ENCODE measurements at places on chromosomes 6 and 20.

DNA sequence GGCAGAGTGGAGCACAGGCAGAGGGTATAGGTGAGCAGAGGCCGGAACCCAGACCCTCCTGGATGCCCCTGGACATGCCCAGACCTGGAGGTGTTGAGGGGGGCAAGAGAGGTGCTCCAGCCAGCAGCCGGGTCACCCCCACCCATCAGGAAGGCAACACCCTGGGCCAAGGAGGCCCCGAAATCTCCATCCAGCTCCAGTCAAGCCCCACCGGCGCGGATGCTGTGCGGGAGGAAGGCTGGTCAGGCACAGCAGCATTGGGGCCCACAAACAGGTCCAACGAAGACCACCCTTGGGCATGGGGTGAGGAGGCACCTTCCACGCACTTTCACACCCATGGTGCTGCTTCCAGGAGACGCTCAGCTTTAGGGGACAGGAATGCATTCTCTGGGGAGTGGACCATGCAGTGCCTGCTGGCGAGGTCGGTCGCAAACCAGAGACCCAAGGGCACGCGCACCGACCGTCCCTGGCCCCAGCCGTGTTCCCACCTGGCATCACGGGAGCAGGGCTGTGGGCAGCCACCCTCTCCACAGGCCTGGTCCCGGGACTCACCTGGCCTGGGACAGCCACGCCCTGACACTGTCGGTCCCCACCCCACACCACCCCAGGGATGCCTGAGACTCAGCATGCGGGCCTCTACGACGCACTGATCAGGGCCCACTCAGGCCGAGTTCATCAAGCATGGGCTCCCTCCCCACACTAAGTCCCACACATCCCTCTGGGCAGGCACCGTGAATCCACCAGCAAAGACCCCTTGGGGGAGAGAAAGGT is 43.6 kb upstream of the ZBP1 start:
- DNase-seq = peak; percentile 22

DNA sequence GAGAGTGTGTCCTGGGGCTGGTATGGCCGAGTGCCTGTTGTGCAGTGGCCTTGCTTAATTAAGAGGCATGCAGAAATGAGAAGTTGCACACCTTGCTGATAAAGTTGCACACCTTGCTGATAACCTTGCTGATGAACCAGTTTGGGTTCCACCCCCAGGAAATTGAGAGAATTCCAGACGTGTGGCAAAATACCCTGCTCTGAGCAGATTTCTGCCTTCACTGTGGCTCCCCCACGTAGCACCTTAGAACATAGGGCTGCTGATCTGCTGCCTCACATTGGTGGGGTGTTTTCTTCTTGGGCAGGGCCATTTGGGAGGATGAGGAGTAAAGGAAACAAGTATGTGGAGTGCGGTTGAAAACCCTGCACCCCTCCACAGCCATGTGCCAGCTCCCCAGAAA is 22.5 kb upstream of the ADRM1 start:
- no peak for DNase-seq

DNA sequence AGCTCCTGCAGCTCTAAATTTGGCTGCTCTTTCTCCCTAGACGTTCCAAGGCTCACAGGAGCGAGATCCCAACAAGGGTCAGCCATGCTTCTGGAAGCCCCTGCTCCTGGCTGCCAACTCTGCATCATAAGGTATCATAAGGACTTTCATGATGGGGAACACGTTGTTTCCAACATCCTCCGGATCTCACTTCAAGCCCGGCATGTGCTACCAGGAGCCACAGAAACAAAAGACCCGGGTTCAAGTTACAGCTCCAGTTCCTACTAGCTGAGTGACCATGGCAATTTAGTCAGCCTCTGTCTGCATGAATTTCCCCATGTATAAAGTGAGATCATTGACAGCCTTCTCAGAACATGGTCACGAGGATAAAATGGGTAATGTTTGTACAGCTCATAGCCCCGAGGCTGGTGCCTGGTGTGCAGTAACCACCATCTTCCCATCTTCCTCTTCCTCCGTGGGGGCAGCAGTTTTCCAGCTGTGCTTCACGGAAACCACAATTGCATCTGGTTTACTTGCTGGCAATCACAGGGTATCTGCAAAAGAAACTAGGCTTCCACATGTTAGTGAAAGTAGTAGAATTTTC is 209.0 kb upstream of the ECI2 start:
- no peak for DNase-seq

DNA sequence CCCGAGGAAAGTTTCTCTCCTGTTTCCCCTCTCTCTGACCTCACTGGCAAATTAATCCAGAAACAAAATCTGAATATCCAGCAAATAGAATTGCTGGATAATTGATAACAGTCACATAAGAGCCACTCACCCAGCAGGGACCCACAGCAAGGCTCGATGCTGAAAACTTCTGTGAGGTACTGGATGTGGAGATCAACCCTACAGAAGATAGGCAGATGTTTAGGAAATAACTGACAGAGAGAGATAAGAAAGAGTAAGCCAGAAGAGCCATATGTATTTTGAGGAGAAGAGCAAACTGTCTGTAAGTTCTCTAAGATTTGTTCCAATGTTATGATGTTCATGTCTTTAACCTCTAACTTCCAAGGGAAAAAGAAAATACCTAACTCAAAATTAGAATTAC is 59.7 kb downstream of the PKHD1 start:
- DNase-seq = no peak

DNA sequence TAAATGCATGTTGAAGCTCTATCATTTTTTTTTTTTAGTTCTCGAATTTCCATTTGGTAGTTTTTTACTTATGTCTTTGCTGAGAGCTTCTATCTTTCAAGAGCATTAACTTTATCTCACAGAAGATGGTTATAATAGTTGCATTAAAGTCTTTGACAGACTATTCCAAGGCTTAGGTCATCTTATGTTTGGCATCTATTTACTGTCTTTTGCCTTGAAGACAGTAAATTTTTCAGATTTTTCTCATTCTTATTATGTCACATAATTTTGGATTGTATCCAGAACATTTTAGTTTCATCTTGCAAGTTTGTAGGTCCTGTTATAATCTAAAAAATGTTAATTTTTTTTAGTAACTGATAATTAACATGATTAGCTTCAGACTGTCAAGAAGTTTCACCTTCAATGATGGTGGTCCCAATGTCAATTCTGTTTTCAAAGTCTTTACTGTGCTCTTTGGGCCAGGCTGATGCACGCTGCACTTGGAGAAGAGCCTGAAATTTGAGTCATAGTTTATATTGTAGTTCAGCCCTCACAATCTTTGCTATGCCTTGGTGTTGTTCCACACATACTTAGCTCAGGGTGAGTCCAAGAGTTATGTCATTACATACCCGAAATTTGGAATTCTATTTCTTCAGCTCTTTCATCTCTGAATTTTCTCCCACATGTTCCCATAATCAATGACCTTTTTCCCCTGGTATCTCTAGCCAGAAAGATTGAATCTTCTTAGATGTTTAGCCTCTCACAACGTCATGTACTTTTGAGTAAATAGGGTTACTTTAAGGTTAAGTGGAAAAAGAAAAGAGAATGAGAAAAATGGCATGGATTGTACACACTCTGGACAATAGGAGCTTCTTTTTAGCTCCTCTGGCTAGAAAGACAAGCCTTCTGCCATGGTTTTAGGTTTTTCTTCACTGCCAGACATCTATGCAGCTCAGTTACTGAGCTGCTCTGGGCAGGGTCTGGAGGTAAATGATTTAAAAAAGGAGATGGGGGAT is 110.3 kb upstream of the BTBD3 start:
- DNase-seq = no peak

GRCh38 chr6:169428532-169428931 is 174.9 kb upstream of the THBS2 start:
- DNase-seq = no peak

DNA sequence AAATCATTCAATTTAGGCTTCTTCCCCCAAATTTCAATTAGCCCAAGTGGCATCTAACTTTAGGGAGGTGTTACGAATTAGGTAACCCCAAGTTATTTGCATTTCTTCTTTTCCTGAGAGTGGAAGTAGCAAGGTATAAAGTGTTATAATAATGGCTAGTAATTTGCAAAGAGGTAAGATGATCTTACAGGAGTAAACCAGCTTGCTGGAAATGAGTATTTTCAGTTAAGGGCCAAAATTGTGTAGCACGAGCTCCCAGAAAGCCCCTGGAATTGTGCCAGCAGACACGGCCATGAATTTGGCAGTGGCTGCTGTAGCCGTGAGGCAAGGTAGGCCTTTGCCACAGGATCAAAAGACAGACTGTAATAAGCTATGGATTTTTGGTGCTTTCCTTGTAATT is 38.0 kb downstream of the CITED2 start:
- DNase-seq = no peak

- DNase-seq = no peak
Measured at GRCh38 chr20:8395956-8396355, 263.9 kb downstream of the PLCB1 start.

- no peak for DNase-seq
Measured at GRCh38 chr20:22449188-22449973, 135.0 kb downstream of the FOXA2 start.

- DNase-seq = no peak
Measured at GRCh38 chr20:6041808-6042265, 12.0 kb downstream of the LRRN4 start.

DNA sequence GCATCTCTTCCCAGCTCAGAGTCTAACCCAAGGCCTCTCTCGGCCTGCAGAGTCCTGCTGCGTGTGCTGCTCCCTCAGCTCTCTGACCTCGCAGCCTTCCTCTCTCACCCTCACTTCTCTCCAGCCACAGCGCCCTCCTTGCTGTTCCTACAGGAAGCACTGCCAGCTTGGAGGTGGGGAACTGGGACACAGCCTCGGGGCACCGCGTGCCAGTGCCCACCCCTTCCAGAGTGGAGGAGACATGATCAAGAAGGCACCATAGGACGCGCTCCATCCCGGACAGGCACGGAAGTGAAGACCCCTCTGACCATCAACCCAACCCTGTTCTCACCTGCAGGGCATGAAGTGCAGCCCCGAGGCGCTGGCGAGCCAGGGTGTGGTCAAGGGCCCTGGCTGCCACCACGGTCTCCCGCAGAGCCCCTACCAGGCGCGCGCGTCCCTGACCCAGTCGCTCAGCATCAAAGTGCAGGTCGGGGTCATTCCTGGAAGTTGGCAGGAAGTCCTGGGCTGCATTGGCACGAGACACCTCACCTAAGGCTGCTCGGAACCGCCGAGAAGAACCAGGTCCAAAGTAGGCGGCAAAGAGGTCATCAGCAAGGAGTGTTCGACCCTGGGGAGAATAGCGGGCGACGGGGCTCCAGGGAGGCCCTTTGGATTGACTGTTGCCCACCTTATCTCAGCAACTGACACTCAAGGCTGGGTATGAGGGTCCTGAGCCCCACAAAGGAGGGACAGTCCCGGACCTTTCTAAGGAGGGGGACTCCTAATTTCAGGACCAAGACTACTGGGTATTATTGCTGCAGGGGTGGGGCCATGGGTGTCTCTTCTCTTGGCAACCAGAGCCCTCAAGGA is 1.3 kb downstream of the VWA7 start:
- no peak for DNase-seq

DNA sequence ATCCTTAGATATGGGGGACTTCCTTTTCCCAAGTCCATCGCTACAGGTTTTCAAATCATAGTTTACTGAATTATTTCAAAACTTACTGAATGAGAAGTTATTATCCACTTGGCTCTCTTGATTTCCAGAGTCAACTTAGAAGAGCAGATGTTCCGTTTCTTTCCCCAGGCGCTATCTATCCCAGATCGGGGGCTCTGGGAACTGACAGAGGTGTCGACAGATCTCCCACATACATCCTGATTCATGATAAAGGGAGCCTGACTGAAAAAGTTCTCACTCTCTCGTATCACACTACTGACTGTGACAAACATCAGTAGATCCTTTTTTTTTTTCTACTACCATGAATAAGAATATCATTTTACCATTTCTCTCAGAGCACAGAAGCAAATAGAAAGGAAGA is 654.8 kb downstream of the RNF144B start:
- no peak for DNase-seq

DNA sequence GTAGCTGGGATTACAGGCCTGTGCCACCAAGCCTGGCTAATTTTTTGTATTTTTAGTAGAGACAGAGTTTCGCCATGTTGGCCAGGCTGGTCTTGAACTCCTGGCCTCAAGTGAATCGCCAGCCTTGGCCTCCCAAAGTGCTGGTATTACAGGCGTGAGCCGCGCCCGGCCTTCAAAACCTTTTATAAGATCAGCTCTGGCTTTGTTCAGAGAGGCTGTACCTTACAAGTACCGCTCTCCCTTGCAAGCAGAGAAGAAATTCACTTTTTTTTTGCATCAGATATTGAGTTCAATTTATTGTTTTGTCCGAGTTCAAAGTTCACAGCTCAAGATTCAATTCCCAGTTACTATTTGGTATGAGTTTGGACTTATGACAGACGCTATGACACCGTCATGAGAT is 1.9 kb upstream of the DNAAF9 start:
- peak; percentile 11 for DNase-seq

GRCh38 chr20:9021699-9022098 is 47.2 kb upstream of the PLCB4 start:
- DNase-seq = no peak

- DNase-seq = no peak
Measured at GRCh38 chr20:12416281-12416680, 498.6 kb downstream of the BTBD3 start.

- peak; percentile 37 for DNase-seq
Measured at GRCh38 chr6:77650098-77650663, 2.7 kb upstream of the MEI4 start.

GRCh38 chr20:10940941-10941340 is 267.1 kb upstream of the JAG1 start:
- no peak for DNase-seq

DNA sequence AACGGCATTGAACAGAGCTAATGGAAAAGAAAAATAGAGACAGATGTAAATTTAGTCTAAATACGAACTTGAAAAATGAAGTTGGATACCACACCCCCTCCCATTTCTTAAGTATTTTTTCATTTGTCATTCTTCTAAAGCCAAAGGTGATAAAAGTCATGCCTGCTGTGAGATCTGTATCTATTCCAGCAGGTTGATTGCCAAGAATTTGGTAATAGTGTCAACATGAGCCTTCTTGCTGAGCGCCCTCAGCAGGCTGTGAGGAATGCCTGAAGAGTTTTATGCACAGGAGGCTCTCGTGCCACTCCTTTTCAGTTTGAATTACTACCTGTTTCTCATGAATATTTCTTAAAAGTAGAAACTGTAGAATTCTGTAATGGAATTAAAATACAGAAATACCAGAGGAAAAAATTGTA is 165.4 kb downstream of the QKI start:
- DNase-seq = no peak

- no peak for DNase-seq
Measured at GRCh38 chr6:31293343-31293742, 21.5 kb upstream of the HLA-C start.

DNA sequence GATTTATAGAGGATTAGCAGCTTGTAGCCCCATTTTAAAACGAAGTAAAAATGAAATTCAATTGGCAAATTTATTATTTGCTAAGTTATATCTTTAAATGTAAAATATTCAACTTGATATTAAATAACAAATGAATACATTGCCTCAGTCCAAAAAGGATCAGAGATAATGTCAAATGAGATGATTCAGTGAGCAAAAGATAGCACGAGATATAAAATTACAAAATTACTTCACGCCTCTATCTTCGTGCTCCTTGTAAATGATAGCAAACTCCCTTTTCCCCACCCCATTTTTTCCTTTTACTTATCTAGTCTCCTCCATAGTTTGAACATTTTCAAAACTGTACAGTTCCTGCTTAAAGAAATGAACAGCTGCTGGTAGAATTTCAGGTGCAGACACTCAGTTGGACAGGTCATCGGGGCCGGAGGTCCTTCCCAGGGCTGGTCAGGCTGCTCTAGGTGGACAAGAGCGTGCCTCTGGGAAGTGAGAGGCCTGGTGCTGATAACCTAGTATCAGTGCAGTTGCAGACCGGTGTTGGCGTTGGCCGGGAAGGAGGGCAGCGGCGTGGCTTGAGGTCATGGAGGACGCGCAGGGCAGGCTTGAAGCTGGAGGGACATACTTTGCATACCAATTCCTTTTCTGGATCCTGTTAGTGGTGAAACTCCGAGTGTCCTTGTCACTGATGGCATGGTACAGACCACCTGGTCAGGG is 83.9 kb downstream of the CDC5L start:
- no peak for DNase-seq
